ENCODE measurements at places on chromosomes 3 and 15.

- DNase-seq = no peak
Measured at GRCh38 chr3:103056542-103056941, 621.7 kb downstream of the ZPLD1 start.

- no peak for DNase-seq
Measured at GRCh38 chr15:31206386-31207181, 105.1 kb upstream of the TRPM1 start.

DNA sequence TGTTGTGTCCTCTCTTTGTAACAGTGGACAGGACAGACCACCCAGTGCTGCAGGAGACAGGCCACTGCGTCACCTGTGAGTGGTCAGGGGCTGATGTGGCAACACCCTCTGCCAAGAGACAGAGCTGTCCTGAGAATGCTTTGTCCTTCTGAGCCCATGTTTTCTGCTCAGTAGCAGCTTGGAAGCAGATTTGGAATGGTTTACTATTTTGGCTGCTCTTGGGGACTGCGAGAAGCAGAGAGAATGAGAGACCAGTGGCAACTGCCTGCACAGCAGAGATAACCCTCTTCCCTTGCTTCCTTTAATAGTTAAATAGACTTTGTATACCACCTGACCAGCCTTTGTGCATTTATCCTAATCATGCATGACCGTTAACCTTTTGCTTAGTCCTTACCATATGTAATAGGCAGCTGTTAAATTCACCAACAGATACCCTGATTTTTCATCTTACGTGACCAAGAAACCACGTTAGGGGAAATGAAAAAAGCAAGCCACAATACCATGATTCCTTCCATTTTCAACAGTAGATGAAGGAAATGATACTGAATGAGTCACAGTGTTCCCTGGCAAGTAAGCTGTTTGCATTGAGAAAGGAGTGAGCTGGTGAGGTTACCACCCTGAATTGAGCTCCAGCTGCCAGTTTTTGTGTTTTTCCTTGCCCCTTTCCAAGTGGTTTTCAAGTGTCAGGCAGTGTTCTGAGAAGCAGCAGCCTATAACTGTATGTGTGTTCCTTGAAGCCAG lies 35.5 kb downstream of the B3GALNT1 start:
- no peak for DNase-seq

- DNase-seq = no peak
Measured at GRCh38 chr3:65831733-65832425, 206.8 kb downstream of the MAGI1 start.

GRCh38 chr15:24823473-24823872 lies 131.3 kb upstream of the SNRPN start:
- DNase-seq = no peak

- no peak for DNase-seq
Measured at GRCh38 chr15:31261266-31262142, 65.1 kb upstream of the KLF13 start.

DNA sequence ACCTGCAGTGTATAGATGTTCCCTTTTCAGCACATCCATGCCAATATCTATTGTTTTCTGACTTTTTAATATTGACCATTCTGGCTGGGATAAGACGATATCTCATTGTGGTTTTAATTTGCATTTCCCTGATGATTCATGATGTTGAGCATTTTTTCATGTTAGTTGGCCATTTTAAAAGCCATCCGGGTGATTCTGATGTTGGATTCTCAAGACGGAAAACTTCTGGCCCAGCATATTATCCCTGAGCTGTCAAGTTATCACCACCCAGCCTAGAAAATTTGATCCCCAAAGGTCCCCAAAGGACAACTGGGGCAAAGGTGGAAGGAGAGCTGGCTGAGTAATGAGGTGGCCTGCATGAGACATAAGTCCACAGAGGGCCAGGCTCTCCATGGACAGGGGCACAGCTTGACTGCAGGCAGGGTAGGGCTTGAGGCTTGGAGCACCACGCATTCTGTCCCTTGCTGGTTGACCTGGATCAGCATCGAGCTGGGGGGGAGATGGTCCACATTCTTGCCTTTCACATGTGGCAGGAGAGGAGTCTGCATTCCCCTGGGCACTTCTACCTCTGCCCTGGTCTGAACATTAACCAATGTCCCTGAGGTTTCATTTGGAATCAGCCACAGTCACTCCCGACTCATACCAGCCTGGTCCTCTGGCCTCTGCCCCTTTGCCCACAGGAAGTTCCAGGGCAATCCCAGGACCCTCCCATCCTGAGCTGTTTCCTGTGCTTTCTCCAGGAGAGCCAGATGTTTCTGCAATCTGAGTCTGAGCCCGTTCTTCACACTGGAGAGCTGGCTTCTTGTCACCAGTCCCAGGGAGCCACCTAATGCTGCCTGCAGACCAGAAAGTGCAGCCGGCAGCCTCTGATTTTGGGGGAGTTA lies 69.2 kb downstream of the ISG20 start:
- DNase-seq = no peak

- DNase-seq = no peak
Measured at GRCh38 chr3:158491968-158492367, 79.0 kb upstream of the MLF1 start.

DNA sequence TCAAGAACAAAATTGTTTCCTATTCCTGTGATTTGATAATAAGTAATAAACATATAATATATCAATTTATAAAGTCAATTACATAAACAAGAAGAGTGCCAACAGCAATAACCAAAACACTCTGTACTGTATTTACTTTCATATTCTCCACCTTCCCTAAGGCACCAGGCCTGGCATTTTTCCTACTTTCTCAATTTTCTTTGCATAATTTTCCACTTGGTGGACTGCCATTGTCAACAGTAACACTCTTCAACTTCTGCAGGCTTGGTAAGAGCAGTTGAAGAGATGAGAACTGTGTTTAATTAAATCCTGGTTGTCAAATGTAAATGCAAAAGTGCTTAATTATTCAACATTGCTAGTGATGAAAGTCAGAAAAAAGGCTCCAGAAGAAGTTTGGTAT lies 229.8 kb upstream of the PLSCR5 start:
- no peak for DNase-seq
